ENCODE measurements at places on chromosomes 7 and 10.

DNA sequence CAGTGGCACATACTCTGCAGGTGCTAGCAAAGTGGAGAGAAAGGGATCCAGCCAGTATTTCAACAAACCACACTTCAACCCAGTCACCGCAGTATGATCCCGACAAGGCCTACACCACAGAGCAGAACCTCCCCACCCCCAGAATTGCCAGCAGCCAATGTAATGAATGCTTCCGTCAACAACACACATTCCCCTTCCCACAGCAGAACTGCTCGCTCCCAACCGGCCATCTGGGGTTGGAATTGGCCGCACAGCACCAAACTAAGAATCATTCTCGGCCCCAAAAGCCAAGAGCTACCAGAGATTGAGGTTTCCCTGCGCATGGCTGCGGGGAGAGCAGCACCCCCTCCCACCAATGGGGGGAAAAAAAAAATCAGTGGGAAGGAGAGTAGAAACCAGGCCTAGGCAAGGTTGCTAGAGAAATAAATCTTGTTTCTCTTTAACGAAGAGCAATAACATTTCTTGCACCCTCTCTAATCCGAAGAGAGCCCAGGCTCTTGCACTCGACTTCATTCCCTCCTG, 1.1 kb downstream of the WASL start:
- DNase-seq = peak; percentile 73

DNA sequence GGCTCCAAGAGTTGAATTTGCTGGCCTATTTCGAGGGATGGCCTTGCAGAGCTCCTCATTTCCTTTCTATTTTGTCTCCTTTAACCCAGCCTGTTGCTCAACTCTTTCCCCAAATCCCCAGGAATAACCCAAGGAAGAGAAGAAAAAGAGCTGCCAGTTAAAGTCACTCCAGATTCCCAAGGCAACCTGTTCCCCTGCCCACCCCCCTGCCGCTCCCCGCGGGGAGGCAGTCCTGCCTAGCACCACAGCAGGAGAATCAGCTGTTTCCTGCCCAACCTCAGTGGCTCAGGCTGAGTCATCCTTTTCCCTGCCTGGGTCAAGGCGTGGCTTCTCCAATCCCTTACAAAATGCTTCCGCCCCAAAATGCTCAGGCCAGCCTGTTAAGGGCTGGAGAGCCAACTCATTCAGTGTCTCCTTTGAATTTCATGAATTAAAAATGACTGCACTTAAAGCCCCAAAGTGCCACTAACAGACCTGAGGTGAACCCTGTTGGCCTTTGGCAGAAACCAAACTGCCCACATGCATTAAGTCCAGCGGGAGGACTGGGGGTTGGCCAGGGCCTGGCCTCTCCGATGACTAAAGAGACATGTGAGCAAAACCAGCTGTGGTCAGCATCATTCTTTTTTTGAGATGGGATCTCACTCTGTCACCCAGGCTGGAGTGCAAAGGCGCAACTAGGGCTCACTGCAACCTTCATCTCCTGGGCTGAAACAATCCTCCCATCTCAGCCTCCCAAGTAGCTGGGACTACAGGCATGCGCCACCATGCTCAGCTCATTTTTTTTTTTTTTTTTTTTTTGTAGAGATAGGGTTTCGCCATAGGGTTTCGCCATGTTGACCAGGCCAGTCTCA, 83.2 kb upstream of the KIF5B start:
- peak; percentile 95 for DNase-seq

GRCh38 chr7:24216576-24217125, 67.3 kb upstream of the NPY start:
- DNase-seq = peak; percentile 3

DNA sequence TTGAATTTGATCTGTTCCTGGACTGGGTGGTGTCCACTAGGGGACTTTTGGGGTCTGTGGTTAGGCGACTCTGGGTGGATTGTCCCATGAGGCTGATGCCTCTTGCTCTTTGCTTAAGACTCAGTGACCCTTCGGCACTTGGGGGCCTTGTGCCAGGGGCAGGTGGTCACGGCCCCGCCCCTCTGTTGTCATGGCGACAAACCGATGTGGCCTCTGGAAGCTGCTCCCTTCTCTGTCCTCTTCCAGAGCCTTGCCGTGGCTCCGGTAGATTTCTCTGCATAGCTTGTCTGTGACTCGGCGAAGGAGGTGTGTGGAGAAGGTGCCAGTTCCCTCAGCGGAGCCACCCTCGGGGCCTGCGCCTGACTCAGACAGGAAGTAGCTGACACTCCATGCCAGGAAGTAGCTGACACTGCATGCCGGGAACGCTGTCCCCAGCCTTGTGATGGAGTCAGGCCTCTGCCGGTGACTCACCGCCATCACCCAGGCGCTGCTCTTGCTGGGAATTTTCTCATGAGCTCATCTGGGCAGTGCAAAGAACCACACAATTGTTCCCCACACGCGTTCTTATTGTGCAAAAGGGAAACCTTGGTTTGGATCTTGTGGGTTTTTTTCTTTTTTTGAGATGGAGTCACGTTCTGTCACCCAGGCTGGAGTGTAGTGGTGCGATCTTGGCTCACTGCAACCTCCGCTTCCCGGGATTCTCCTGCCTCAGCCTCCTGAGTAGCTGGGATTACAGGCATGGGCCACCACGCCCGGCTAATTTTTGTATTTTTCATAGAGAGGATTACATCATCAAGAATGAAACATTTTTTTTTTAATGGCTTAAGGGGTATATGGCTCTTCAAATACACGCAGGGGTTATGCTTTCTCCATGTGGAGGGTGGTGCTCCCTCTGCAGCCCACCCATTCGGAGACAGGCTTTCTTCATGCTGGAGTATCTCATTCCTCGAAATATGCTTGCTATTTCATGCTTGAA, 72.6 kb downstream of the PFKFB3 start:
- peak; percentile 97 for DNase-seq

- peak; percentile 24 for DNase-seq
Measured at GRCh38 chr7:112206991-112207592, 597 bp downstream of the ZNF277 start.

GRCh38 chr10:132508581-132509443, 28.8 kb upstream of the INPP5A start:
- no peak for DNase-seq

GRCh38 chr7:69768986-69769595, 170.8 kb downstream of the AUTS2 start:
- DNase-seq = peak; percentile 27

DNA sequence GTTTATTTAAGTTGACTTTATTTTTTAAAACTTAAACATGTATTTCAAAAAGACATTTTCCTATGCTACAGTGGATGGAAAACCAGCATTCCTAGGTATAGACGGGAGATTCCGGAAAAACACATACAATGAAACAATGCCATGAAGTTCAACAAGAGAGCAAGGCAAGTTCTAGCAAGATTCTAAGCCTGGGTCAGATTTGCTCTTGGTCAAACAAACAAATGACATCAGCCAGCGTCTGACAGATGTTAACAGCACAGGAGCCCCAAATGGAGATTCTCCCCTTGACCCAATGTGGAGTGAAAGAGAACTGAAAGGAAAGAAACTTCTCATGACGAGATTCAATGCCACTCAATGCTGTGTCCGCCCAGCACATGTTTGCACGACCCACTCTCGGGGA, 149.9 kb downstream of the NEURL1 start:
- no peak for DNase-seq

GRCh38 chr7:5237286-5237685, 45.5 kb upstream of the SLC29A4 start:
- DNase-seq = peak; percentile 66

DNA sequence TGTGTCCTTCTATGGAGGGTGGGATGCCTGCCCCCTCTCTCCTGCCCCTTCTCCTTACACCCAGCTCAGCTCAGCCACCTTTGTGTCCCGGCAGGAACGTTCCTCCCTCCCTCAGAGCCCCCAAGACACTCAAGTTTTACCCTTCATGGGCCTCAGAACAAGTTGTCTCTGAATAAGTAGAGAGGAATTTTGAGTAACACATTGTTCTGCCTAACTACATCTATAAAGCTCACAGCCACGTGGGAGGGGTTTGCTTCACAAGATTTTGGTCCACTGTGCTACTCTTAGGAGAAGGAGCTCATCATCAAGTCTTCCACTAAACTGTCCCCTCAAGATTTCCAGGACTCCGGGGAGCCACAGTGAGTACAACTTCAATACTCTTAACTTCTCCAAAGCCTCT, 51.6 kb upstream of the ZNF32 start:
- peak; percentile 37 for DNase-seq

DNA sequence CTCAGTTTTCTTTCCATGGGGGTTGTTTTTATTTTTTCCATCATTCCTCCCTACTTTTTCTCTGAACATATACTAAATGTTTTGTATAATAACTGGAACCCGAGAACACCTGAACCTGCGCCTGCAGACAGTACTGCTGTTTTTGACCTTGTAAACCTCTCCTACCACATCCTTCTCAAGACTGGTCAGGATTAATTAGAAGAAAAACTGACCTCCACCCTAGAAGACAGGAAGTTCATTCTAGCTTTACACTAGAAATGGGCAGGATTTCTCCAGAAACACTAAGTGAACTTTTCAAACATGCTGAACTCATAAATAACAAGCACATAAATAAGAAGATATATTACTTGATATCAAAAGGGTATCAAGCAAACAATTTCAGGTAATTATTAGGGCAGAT, 751 bp upstream of the HYCC1 start:
- DNase-seq = no peak

- no peak for DNase-seq
Measured at GRCh38 chr10:132724446-132724845, 61.5 kb downstream of the NKX6-2 start.

- DNase-seq = peak; percentile 77
Measured at GRCh38 chr10:119189811-119190282, 11.2 kb upstream of the PRDX3 start.

GRCh38 chr10:100567826-100568225, 32.1 kb downstream of the HIF1AN start:
- DNase-seq = no peak

GRCh38 chr10:46523962-46524471, 32.4 kb downstream of the GPRIN2 start:
- peak; percentile 94 for DNase-seq

- DNase-seq = no peak
Measured at GRCh38 chr7:150838965-150839650, 13.2 kb upstream of the AOC1 start.

GRCh38 chr10:121379013-121379412, 219.2 kb downstream of the FGFR2 start:
- DNase-seq = no peak

GRCh38 chr7:4766666-4767519, 8.5 kb upstream of the AP5Z1 start:
- DNase-seq = peak; percentile 16

- DNase-seq = peak; percentile 55
Measured at GRCh38 chr7:98357751-98358161, 43.1 kb downstream of the BAIAP2L1 start.

DNA sequence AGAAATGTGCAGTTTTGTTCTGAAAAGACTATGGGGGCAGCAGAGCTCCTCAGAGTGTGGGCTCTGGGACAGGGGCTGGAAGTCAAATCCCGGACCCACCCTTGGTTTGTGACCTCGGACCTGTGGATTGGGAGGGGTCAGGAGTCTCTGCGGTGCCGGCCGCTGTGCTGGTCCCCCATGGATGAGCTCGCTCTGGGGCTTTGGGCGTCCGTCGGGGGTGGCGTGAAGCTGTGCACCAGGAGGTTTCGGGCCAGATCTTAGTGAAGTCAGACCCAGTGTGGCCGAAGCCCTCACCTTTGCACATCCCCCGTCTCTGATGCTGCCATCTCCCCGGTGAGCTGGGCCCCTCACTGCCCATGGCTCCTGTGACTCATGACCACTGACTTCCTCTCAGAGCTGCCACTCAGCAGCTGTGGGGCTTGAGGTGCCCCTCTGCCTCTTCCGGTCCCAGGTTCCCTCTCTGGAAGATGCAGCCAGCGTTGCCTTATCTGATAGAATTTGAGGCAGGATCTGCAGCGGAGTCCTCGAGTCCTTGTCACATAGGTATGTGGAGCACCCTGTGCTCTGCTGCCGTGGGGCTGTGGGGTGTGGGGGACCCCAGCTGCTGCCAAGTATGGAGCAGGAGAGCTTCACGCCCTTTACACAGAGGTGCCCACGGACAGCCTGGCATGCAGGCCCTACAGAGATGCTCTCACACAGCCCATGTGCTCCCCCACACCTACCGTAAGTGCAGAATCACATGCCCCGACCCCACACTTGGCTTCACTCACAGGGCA, 11.4 kb upstream of the SCART1 start:
- no peak for DNase-seq

DNA sequence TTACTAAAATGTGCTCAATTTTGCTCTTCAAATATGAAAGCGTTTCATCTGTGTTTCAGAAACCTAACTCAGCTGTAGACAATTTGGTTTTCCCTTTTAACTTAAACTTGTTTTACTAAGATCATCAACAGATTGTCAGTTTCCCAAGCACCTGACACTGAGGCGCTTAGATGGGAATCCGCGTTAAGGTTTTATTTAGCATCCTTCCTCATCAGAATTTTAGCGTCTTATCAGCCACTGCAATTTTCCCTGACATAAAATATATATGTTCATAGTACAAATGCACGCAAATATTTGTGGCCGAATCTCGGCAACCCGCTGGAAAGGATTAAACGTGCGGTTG, 1.2 kb downstream of the SGCE start:
- no peak for DNase-seq

DNA sequence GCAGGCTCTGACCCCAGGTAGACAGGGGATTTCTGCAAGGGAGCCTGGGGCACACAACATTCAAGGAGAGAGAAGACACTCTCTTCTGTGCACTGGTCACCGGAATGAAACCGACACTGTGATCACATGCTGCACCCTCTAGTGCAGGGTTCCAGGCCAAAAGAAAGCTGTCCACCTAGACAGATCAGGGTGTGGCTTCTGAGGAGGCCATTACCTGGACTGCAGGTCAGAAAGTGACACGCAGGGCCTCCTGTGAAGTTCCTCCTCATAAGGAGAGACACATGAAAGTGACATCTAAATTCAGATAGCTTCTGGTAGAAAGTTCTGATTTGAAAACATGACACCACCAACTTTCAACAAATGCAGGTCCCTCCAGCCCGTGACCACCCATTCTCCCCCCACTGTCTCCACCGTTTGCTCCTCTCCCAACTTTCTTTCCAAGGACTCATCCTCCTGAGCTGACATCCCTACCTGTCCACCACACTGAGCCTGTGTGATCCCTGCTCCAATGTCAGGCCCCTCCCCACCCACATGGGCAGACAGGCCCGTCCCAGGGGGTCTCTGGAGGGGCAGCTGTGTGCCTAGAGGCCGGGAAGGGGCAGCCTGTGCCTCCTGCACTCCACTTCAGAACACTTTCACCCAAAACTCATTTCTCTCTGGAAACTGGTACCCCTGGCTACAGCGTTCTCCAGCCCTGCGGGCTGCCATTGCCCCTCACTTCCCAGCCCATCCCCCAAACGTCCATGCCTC, 198.0 kb downstream of the TNS3 start:
- no peak for DNase-seq

DNA sequence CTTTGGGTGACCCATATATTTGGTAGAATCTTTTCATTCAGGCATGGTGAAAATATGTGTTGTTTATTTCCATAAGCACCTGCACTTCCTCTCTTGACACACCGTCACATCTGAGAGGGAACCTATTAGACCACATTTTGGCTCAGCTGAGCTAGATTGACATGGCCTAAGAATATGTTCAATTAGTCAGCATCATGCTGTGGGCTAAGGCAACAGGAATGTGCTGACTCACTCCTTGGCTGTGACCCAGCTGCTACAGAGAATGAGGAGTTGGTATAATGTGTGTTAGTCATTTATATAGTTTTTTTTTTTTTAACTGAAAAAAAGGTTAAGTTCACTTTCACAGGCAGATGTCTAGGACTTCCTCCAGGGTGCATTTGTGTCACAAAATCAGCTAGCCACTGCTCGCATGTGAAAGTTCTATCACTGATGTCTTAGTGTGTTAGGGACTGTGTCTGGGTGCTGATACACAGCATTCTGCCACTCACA, 180.6 kb downstream of the SEMA3E start:
- peak; percentile 98 for DNase-seq

- DNase-seq = no peak
Measured at GRCh38 chr10:111109501-111110242, 32.8 kb downstream of the ADRA2A start.

GRCh38 chr7:787332-788240, 44.7 kb upstream of the SUN1 start:
- no peak for DNase-seq

All from fibroblast of the aortic adventitia (primary cell).